Activated naive CD4-positive, alpha-beta T cell treated with anti-CD3 and anti-CD28 coated beads, Interleukin-2, amount 50 U/mL, for 72 hours (primary cell): ENCODE measurements at places on chromosomes 12 and 14. TPM values are rescaled to one million over a fixed set of nuclear protein-coding genes. Genes with fewer than 3 reads are reported as not detected.

The SYNE3 gene
- total RNA-seq: 73.8 TPM

DNA sequence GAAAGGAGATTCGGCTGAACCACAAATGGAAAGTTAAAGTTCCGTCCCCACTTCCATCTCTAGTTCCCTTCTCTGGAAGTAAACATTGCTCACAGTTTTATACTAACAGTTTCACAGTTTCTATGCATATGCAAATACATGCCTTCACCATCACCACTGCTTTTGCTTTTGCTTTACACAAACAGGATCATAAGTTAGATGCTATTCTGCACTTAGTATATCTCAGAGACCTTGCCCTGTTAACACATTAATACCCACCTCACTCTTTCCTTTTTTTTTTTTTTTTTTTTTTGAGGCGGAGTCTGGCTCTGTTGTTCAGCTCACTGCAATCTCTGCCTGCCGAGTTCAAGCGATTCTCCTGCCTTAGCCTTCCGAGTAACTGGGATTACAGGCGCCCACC is 890 bp downstream of the TEP1 start:
- no peak for DNase-seq

DNA sequence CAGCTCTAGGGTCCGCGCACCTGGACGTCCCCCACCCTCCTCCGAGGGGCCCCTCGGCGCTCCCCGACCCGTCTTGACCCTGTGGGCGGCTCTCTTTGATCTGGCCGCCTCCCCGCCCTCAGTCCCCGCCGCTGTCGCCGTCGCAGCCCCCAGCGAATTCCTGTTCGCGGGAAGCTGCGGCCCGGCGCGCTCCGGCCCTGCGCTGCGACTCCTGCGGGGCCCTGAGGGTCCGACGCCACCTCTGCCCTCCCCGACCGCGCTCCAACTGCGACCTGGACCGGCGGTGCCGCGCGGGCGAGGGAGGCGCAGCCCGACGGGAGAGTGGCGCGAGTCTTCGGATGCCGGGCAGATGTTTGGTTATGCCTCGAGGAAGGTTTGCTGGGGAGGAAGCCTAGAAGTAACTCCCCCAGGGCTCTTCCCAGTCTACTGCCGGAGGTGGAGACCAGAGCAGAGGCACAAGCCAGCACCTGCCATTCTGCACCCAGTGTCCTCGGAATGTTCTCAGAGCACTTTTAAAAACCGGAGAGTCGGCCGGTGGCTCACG is 440 bp upstream of the ISM2 start:
- DNase-seq: no peak

DNA sequence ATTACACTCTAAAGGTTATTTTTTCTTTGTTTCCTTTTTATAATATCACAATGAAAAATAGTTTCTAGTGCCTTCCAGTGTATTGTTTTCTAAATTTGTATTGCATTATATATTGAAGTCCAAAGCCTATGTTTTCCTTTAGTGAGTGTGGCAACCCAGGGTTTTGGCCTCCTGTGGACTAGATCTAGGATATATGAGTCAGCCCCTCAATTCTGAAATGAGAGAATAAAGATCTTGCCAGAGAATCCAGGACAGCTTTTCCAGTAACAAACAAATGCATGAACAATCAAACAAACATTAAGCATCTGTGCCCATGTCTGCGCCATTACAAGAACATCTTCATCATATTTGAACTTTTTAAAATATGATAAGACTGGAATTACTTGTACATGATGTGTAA is 70.7 kb upstream of the SSTR1 start:
- no peak for DNase-seq

DNA sequence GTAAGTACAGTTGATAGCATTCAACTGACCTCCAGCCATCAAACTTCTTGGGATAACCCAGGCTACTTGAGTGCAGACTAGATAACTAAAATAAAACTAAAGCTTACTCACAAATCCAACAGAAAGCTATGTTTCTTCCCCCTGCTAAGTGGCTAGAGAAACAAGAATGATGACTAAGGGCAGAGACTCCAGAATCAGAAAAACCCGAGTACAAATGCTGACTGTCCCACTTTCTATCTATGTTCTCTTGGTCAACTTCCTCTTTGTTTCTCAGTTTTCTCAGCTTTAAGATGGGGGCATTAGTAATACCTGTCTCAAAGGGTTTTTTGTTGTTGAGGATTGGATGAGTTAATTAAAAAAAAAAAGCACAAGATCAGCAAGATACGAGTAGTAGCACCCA is 6.1 kb upstream of the NUAK1 start:
- DNase-seq: no peak

DNA sequence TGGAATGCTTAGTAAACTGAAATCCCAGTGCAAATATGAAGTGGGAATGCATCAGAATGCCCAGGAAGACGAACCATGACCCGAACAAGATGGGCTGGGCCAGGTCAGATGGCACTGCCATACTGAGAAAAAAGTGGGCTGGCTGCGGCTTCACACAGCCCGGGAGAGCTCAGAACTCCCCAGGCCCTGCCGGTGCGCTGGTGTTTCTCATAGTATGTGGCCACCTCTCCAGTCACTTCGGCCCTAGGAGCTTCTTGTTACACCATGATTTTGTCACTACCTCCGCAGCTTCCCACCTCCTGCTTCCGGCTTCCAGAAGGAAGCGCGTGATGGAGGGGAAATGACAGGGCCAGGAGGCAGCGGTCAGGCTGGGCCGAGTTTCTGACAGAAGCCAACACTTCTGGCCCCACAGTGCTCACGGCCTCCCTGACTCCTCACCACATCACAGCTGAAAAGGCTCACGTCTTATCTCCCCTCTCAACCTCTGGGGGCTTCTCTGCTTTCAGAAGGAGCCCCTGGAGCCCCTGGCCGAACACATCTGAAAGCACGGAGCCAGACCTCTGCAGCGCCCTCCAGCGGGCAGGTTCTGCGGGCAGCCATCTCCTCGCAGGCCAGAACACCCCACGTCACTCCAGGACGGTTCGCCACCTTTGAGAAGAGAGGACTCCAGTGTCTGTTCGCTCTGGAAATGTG is 30.7 kb downstream of the DAD1 start:
- peak; percentile 86 for DNase-seq

DNA sequence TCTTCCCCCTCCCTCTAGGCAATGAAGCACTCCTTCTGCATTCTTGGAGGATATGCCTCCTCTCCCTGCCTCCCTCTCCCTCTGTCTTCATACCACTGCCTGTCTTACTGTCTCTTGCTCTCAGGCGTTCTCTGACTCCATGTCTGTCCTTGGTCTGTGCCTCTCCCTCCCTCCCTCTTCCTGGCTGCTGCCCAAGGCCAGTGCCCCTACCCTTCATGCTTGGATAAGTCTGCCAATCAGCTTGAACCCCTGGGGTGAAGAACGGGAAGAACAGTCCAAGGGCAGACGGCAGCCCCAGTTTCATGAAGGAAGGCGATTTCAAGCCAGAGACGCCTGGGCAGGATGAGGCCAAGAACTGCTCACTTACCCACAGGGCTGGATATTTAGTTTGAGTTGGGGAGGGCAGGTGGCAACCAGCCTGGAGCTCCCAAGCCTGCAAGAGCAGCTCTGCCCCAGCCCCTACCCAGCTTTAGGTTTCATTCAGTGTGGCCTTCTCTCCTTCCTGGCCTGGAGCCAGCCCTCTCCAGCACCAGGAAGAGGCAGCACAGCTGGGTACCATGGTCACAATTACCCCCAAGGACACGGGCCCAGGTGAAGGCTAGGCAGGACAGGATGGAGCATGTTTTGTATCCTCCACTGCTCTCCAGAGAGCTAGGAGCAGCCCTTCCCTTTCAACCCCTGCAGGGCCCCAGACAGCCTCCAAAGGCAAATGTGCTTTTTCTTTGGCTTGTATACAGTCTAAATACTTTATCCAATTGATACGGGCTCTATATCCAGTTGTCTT is 35.8 kb upstream of the LTBP2 start:
- no peak for DNase-seq

DNA sequence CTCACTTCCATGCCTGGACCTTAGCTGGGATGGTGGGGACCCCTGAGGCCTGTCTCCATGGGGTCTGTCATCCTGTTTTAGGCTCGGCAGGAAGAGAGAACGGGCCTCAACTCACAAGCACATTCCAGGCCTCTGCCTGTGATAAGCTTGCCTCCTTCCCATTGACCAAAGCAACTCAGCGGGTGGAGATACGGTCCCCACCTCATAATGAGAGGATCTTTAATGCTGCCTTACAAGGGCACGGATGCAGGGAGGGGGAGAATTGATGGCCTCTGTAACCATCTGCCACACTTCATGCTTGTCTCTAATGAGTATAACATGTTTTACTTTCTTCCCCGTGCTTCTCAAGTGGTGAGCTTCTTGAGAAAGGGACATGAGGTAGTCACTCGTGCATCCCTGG is 50.0 kb downstream of the GLT1D1 start:
- DNase-seq: no peak

DNA sequence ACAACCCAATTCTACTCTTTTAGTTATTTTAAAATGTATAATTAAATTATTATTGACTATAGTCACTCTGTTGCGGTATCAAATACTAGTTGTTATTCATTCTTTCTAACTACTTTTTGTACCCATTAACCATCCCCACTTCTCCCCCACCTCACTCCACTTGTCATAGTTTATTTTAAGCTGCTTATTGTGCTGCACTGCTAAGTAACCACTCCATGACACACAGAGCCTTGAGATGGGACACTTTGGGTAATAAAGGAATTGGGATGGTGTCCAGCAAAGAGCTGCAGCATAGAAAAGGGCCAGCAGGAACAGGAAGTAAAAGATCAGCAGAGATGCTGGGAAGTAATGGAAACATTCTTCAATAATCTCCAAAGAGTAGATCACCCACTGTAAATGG is 123.0 kb downstream of the RPS29 start:
- DNase-seq: no peak

GRCh38 chr14:95523051-95523814 is 6.8 kb upstream of the SYNE3 start:
- DNase-seq: peak; percentile 55

DNA sequence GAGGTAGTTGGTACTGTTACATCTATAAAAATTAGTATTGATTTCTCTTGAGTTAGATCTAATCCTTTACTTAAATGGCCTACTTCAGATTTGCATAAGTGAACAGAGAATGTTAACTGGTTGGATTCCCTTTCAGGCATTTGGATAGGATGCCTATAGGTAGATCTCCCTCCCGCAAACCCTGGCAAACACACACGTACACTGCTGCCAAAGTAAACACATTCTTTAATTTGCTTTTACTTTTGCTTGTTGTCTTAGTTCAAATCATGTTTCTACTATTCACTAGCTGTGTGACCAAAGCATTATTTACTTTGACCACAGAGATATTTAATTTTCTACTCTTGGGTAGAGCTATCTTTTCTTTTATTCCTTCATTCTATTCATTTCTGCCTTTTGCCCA is 936.1 kb upstream of the FBXO33 start:
- DNase-seq: no peak

- DNase-seq: no peak
Measured at GRCh38 chr12:131441060-131441396, 269.9 kb upstream of the SFSWAP start.

DNA sequence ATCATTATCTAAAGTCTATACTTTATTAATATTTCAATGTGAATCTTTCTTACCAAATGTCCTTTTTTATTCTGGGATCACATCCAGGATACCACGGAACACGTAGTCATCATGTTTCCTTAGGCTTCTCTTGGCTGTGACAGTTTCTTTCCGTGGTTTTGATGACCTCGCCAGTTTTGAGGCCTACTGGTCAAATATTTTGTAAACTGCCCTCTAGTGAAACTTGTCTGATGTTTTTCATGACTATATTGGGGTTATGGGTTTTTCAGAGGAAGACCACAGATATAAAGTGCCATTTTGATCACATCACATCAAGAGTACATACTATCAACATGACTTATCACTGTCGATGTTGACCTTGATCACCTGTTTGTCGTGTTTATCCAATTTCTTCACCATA is 14.1 kb upstream of the SERPINA6 start:
- no peak for DNase-seq

- DNase-seq: no peak
Measured at GRCh38 chr12:89949457-89950195, 241.0 kb upstream of the ATP2B1 start.

DNA sequence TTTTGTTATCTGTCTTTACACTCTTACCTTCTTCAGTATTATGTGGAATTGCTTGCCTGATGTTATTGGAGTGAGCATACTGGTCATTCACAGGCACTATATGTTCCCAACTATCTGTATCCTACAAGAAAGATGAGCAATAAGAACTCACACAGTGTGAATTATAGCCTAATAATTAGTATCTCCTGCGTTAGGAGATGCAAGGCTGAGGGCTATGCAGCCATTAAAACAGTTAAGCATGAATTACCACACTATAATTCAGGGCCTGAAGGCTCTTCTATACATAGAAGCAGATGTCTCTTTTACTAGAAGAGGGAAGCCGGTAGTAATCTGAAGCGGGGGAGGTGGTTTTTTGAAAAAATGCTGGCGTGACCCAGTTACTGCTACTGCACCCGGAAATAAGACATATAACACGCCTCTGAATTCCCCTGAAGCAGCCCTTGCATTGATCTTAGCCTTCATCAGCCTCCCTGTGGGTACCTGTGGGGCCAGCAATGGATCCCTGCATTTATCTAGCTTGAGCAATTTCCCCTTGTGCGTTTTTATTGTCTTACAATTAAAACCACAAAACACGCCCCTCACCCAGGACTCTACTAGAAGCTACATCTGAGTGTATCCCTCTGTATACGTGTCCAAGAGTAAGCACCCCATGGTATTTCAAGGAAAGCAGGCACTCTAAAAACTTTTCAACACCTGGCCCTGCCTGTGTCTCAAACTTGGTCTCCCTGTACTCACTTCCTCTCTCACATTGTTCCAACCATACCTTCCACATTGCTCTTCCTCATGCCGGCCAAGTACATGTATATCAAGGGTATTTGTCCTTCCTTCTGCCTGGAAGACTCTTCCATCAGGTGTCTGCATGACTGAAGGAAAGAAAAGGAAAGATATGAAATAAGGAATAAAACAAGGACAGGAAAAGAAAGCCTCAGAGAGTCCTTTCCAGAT is 210.9 kb upstream of the ARID2 start:
- DNase-seq: no peak

DNA sequence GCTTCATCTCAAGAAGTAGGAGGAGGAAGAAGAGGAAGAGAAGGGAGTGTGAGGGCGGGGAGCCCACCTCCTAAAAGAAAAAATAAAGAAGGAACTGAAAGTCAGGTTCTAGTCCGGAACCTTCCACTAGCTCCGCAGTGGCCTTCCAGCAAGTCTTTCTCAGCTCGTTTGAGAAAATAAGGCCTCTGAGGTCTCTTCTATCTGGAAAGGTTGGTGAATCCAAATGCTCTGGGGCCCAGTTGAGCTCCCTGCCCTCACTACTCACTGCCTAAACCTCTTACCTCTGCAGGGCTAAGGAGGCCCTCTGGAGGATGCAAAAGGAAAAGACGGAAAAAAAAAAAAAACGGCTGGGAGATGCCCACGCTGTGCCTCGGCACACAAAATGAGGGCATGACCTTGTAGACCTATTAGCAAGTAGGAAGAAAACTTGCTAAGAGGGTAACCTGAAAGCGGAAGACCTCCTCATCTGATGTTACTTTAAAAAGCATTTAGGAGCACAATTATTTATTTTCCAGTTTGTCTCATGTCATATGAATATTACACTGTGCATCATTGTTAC is 35.9 kb downstream of the FBLN5 start:
- DNase-seq: peak; percentile 58

DNA sequence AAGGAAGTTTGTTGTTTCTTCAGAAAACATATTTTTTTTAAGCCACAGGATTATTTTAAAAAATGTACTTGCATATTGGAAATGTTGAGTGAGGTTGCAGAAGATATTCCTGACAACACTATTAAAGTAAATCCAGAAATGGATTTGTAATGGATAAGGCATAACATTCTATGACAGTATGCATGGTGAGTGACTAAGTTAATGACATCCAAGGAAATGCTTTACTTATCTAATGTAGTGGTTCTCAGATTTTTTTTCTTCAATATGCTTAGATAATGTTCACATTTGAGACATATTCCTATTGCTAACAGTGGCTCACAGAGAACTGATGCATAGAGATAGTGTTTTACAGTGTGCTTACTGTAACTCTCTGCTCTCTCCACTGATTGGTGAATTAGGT is 49.4 kb downstream of the ZDHHC17 start:
- no peak for DNase-seq
